Hindlimb muscle (tissue), 1 donor: ENCODE measurements at places on chromosomes 3 and 15.

DNA sequence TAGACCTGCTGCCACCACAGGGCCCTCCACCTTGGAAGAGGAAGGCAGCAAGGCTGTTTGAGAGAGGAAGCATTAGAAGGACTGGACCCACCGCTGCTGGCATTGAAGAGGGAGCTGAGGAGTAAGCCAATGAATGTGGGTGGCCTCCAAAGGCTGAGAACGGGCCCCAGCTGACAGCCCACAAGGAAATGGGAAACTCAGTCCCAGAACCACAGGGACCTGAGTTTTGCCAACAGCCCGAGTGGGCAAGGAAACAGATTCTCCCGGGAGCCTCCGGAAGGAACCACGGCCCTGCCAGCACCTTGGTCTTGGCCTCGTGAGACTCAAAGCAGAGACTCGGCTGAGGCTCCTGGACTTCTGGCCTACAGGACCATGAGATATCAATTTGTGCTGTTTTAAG, 95.4 kb upstream of the SNRPA1 start:
- DNase-seq = no peak

DNA sequence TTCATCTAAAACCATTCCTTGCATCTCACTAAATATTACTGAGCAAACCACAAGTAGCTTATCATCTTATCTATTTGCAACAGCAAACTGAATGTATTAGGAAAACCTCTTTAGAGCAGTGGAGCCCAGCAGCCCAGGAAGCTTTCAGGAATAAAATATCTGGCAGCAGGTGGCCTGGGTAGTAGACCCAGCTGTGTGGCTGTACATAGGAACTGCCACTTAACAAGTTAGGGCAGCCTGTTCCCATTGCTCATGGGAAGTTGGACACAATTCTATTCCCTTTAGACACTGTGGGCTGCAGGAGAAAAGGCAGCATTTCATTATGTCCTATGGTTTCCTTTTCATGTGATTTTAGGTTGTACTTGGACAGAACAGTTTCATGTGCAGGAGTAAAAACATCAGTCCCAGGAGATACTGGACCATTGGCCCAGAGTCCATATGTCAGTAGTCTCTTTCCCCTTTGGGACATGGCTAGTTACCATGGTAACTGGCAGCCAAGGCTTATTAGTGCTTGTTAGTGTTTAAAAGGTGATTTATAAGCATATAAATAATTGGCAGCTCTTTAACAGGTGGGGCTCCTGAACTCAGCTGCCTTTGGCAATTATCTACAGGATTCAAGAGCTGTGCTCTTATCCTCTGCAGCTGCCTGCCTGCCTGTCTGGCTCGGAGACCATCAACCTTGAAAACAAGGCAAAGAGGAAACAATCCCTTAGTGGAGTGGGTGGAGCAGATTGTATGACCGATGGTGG, 28.9 kb upstream of the LSAMP start:
- DNase-seq = no peak

DNA sequence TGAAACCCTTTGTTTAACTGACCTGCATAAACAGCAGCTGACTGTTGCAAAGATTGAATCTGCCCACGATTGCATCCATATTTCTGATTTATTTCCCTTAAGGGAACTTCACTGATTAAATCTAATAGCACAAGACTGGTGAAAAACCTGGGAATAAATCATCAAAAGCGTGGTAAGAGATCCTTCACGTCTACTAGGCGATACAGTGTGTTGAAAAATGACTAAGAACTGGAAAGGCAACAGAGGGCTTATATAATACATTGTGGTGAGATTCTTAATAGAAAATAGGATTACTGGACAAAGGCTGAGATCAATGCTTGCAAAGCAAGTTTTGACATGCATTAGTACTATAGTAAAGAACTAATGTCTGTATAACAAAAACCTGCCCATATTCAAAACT, 49.0 kb downstream of the POLQ start:
- DNase-seq = no peak

- DNase-seq = no peak
These were observed 36.3 kb downstream of the RASGRP1 start for GRCh38 chr15:38528294-38528693.

- no peak for DNase-seq
These were observed 50.8 kb upstream of the PRR23E start for GRCh38 chr3:127141921-127142730.

GRCh38 chr15:68792901-68793766, 27.6 kb downstream of the ANP32A start:
- DNase-seq = no peak

GRCh38 chr3:176219970-176220369, 977.3 kb downstream of the TBL1XR1 start:
- DNase-seq = no peak

- DNase-seq = no peak
These were observed 917.5 kb downstream of the FHIT start for GRCh38 chr3:60333710-60334109.

DNA sequence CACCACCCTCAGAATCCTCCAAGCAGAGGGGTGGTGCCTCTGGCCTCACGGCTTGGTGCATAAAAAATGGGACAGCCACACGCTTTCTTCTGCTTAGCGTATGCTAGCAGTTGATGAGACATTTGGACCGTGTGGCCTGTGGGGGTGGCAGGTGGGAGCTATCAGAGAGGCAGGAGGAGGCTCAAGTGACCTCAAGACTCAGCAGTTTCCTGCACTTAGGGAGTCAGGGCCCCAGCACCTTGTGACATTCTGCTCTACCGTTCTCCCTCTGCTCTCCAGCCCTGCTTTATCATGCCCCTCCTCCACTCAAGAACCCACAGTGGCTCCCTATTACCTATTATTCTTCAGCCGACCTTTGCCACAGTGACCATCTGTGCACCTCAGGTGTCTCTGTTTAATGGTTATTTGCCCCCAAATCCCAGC, 41.0 kb upstream of the CGNL1 start:
- DNase-seq = no peak
